H9 (cell line): ENCODE measurements at places on chromosomes 1 and 21. TPM values are rescaled to one million over a fixed set of nuclear protein-coding genes. Genes with fewer than 3 reads are reported as not detected.

The SPRR3 gene
- not detected in 2 replicates for total RNA-seq

The CACNA1E gene
- 0.46 and 0.55 TPM in 2 replicates for total RNA-seq

The KHDC4 gene
- 57.6 and 57.7 TPM in 2 replicates for total RNA-seq

- no peak for DNase-seq
Observed at GRCh38 chr1:8311068-8311718, 6.7 kb upstream of the SLC45A1 start.

- DNase-seq: no peak
Observed at GRCh38 chr1:235054466-235054865, 74.2 kb downstream of the TOMM20 start.

DNA sequence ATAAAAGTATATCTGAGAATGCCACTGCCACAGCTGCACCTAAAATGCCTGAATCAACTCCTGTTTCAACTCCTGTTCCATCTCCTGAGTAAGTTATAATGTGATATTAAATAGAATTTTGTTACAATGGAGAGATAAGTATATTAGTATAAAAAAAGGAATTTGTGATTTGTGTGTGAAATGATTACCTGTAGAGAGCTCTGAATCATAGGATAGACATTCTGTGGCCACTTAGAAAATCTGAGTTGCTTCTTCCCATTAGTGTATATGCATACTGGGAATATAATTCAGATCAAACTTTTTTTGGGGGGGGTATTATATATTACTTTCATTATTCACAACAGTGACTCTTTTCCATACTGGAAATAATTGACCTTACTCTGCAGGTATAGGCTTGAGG lies 52.9 kb downstream of the SUCO start:
- DNase-seq: no peak
